ENCODE measurements at places on chromosomes 11 and 22. TPM values are rescaled to one million over a fixed set of nuclear protein-coding genes. Genes with fewer than 3 reads are reported as not detected.

The FGF4 gene
- not detected for total RNA-seq

The NRGN gene
- total RNA-seq = not detected

The ADAMTS15 gene
- total RNA-seq = 0.85 TPM

The ZP1 gene
- 0.12 TPM for total RNA-seq

The KRTAP5-2 gene
- total RNA-seq = not detected

The MPPED1 gene
- total RNA-seq = not detected
